ENCODE measurements at places on chromosomes 6 and 20. TPM values are rescaled to one million over a fixed set of nuclear protein-coding genes. Genes with fewer than 3 reads are reported as not detected.

GRCh38 chr20:23649242-23649641 lies 11.5 kb upstream of the CST3 start:
- DNase-seq = no peak

DNA sequence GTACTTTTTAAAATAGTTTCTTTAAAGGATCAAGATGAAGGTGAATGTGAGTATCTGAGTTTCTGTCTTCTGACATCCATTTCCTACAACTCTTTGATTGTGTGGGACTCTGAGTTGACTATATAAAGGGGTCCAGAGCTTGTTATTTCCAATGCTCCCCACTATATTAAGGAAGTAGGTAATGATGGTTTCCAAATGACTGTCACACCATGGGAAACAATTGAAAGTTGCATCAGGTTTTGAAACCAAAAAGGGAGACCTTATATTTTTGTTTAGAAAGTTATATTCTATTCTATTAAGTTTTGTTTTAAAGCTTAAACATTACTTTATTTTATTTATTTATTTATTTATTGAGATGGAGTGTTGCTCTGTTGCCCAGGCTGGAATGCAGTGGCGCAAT lies 11.2 kb downstream of the CASS4 start:
- no peak for DNase-seq

GRCh38 chr6:39470506-39470905 lies 148.0 kb upstream of the KCNK16 start:
- no peak for DNase-seq

Gene LHFPL5
- 0.10 TPM for total RNA-seq

Gene TPX2
- total RNA-seq = 240 TPM

Gene SRMS
- total RNA-seq = not detected
